Activated B cell treated with CpG ODN at 0.5 μM for 24 hours (primary cell): ENCODE measurements at places on chromosomes 11 and 22. TPM values are rescaled to one million over a fixed set of nuclear protein-coding genes. Genes with fewer than 3 reads are reported as not detected.

- DNase-seq = no peak
Measured at GRCh38 chr11:65224930-65225278, 36.9 kb upstream of the POLA2 start.

GRCh38 chr11:86663761-86664160 is 8.7 kb downstream of the ME3 start:
- DNase-seq = no peak

The SAA4 gene
- total RNA-seq = not detected in 2 replicates

GRCh38 chr11:129937592-129938238 is 42.3 kb upstream of the NFRKB start:
- no peak for DNase-seq

The ARHGAP20 gene
- 0.11 and 0.17 TPM in 2 replicates for total RNA-seq

DNA sequence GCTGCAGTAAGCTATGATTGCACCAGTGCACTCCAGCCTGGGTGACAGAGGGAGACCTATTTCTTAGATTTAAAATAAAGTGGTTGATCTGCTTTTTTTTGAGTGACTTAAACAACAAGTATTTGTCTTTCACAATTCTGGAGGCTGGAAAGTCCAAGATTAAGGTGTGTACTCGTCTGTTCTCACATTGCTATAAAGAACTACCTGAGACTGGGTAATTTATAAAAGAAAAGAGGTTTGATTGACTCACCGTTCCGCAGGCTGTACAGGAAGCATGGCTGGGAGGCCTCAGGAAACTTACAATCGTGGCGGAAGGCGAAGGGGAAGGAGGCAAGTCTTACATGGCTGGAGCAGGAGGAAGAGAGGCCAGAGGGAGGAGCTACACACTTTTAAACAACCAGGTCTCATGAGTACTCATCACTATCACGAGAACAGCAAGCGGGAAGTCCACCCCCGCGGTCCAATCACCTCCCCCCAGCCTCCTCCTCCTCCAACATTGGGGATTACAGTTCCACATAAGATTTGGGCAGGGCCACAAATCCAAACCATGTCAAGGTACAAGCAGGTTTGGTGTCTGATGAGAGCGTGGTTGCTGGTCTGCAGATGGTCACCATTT is 19.7 kb upstream of the OSBPL5 start:
- no peak for DNase-seq

DNA sequence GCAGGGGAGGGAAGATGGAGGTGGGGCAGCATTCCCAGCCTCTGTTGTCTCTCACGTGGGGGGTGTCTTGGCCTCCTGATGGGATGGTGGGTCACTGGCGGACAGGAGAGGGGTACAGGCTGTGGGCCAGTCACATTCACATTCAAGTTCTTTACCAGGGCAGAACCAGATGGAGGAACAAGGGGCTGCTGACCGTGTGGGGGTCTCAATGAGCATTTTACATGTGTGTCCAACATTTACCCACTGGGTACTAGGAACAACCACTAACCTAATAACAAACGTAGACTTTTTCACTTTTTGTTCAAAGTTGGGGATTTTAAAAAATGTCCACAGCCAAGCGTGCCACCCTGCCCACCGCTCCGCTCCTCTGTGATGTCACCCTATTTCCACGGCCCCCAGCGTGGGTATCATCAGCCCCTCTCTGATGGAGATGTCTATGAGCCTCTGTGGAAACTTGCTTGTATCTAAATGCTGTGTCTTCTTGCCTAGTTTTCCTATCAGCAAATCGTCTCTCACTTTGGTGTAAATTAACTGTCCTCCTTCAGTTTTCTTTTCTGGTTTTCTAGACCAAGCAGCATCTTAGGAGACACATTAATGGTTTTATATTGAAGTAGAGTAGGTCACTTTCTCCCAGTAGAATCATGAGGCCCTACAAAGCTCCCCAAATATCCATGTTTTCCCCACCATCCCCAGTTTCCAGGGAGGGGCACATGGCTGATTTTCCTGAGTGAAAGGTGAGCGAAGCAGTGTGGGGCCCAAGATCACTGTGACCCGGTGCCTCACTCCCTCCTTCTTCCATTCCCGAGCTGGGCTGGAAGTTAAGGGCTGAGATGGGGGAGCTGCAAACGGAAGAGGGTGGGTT is 936.7 kb downstream of the BRD1 start:
- no peak for DNase-seq
